ENCODE measurements at places on chromosomes 1 and 21. TPM values are rescaled to one million over a fixed set of nuclear protein-coding genes. Genes with fewer than 3 reads are reported as not detected.

DNA sequence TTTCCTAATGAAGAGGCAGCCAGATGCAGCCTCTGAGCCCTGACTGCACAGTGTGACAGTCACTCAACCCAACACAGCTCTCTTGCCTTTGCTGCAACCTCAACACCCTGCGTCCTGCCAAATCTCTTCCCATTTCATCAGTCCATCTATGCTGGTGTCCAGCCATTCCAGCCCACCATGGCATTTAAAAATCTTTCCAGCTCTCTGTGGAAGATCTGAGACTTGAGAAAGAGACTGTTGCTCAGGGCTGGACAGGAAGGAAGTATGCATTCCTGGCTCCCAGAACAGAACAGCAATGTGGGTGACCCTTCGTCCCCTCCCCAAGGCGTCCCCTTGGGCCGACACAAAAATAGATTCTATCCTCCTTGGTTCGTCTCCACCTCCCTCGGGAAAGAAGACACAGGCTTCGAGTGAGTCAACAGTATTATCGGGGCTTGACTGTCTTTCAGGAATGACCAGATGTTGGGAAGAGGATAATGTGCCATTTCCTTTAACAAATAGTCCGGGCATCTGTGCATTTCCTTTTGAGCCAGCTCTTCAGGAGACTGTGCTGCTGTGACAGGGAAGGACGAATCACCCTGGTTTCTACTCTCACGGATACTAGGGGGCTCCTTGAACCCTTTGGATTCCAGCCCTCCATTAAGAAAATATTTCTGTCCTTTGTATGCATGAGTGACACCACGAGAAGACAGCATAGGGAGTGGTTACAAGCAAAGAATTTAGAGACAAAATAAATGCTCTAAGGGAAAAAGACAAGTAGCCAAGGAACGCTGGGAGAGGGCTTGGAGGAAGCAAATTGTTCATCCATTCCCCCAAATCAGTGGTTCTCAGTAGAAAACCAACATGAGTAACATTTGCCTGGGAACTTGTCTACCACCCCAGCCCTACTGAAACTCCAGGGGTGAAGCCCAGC is 111.4 kb upstream of the CDC42BPA start:
- DNase-seq = no peak

- no peak for DNase-seq
Observed at GRCh38 chr1:240094041-240094722, 2.5 kb downstream of the FMN2 start.

GRCh38 chr1:33350611-33351280 is 29.8 kb upstream of the A3GALT2 start:
- no peak for DNase-seq

The LCE6A gene
- total RNA-seq = not detected

GRCh38 chr1:30460661-30461060 is 262.7 kb downstream of the MATN1 start:
- no peak for DNase-seq

- DNase-seq = peak; percentile 50
Observed at GRCh38 chr1:241640867-241641622, 876 bp upstream of the CHML start.

- DNase-seq = no peak
Observed at GRCh38 chr1:42700006-42700405, 17.8 kb downstream of the YBX1 start.

The GSTM5 gene
- total RNA-seq = not detected

The ZNF695 gene
- total RNA-seq = 0.53 TPM

DNA sequence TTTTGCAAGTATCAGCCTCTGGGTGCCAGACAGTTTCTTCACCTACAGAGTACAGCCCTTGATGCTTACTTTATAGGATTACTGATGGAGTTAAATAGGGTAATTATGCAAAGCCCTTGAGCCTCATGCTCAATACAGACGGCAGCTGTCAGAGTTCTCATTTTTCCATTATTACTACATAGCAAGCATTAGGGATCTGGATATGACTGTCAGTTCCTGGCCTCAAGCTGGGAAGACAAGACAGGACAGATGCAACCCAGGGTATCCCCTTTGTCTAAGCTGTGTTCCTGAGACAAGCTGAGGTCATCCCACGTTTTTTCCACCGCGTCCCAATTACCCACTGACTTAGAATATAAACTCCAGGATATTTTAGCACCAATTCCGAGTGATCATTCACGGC is 94.4 kb downstream of the SLC35F3 start:
- no peak for DNase-seq

The SMPDL3B gene
- total RNA-seq = 2.7 TPM

The C1orf74 gene
- total RNA-seq = 11.6 TPM

DNA sequence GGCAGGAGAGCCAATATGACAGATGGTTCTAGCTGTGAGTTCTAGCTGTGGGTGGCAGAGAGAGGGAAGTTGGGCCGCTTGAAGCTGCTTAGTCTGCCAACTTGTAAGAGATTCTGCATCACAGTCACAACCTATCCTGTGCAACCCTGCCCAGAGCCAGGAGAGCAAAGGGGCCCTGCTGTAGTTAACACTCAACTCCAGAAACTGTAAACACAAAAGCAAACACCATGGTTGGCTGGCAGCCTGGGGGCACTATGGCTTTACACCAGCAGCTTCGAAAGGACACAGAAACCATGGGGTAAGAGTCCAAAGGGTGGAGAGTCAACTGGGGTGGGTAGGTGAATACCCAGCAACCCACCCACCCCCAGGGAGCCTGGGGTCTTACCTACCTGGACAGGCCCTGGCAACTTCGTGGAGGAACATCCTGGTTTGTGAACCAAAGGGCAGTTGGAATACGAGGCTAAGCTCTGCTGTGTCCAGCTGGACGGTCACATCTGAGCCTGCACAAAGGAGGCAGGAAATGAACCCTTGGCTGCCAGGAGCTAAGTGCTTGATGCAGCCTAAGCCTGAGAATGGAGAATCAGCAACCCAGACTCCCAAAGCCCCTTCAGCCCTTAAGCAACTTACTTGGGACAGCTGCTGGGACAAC is 6.4 kb downstream of the INPP5B start:
- no peak for DNase-seq

DNA sequence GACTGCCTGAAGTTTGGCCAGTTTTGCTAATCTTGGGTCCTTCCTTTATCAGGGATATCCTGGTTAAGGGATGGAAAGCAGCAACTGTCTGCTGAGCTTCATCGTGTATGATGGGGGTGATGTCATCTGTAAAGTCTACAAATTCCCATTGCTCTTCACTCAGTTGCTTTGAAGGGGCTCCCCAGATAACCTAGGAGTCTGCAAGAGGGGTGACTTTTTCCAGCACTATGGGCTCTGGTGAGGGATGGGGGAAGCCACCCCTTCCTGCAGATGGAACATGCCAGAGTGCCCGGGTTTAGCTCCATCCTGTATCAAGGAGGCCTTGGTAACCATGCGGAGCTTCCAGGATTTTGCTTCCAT is 28.4 kb downstream of the EDARADD start:
- DNase-seq = no peak

The SPRR2E gene
- total RNA-seq = 3.7 TPM

DNA sequence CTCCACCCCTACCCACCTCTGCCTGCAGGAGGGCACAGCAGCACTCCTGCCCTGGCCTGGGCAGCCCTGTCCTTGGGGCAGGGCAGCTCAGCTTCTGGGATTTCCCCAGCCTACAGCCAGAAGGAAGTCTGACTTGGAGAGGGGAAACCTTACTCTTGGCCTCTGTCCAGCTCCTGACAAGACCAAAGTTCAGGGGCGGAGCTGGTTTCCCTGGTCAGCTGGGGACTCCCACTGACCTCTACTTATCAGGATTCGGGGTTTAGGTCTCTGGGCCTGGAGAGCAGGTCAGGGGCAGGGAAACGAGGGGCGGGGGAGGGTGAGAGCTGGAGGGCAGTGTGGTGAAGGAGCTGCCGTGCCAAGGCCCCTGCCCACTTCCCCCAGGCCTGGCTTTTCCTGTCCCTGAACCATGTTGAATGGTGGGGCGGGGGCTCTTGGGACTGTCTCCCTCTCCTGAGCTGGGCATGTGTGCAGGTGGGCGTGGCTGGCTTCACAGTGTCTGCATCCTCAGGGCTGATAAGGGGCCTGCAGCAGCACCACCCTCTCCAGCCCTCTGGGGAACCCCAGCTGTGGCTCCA is 16.8 kb upstream of the ETV3 start:
- DNase-seq = peak; percentile 48

Measured in bronchial epithelial cell (primary cell).